Vagina (tissue), 2 donors: ENCODE measurements at places on chromosomes 5 and 9.

DNA sequence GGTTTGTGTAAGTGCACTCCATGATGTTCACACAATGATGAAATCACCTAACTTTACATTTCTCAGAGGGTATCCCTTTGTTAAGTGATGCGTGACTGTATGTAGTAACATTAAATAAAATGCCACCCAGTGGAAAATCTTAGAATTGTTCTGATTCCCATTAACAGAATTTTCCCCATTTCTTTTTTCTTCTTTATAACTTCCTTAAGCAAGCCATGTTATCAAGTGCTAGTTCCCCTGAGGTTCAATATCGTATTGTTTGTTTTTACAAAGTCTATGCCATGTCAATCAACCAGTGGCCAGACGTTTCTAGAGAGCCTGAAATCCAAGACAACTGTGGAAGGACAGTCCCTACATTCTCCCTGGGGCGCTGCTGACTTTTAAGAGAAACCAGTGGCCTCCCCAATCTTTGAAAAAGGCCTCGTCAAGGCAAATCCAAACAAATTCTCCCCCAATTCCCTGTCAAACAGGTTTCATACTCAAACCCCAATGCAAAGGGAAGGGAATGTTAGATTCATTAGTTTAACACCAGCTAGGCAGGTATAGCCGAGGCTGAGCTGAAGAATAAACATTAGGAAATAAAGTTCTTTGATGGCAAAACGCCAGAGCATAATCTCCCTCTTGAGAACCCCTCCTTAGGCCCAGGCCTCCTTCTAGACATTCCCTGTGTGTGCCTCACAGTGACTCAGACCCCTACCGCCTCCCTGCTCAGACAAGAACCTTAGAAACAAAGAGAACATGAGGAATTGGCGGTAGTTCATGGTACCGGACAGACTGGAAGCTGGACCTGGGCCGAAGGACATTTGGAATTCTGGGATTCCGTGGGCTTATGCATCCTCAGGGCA, 198.7 kb downstream of the GNA14 start:
- no peak for DNase-seq

GRCh38 chr5:103744159-103744558, 181.6 kb upstream of the NUDT12 start:
- no peak for DNase-seq

DNA sequence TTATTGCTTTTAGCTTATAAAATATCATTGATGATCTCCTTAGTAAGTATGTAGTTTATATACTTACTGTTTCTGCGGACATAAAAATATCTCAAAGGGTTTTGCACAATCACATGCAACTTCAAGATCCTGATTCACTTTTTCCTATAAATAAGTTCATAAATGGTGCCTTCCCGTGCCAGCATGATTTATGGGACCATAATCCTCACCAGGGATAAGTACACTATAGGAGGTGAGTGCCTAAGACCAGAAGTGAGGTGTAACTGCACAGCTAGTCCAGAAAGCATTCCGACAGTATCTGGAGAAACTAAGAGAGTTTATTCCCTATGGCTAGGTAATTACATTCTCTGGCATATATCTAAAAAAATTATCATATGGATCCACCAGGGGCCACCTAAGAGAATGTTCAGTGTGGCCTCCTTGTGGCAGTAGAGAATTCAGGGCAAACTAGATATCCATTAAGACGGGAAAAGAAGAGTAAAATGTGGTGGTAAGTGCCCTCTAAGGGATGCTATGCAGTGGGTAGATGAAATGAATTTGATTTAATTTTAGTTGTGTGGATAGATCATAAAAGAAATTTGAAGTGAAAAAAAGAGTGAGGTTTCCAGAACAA, 402.5 kb upstream of the SLC24A2 start:
- no peak for DNase-seq

DNA sequence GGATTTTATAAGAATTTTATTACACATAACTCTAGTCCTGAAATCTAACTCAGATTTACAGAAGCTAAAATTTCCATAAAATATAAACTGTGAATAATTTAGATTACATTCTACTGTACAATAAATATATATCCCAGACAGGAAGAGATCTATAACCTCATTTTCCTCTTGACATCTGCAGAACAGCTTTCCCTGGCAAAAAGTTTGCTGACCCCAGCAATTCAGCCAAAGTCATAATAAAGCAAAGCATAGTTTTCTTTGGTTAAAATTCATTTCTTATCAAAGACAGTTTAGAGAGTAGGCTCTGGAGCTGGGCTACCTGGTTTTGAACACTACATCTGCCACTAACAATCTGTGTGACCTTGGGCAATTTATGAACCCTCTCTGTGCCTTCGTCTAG, 372.5 kb downstream of the CAAP1 start:
- DNase-seq = no peak

DNA sequence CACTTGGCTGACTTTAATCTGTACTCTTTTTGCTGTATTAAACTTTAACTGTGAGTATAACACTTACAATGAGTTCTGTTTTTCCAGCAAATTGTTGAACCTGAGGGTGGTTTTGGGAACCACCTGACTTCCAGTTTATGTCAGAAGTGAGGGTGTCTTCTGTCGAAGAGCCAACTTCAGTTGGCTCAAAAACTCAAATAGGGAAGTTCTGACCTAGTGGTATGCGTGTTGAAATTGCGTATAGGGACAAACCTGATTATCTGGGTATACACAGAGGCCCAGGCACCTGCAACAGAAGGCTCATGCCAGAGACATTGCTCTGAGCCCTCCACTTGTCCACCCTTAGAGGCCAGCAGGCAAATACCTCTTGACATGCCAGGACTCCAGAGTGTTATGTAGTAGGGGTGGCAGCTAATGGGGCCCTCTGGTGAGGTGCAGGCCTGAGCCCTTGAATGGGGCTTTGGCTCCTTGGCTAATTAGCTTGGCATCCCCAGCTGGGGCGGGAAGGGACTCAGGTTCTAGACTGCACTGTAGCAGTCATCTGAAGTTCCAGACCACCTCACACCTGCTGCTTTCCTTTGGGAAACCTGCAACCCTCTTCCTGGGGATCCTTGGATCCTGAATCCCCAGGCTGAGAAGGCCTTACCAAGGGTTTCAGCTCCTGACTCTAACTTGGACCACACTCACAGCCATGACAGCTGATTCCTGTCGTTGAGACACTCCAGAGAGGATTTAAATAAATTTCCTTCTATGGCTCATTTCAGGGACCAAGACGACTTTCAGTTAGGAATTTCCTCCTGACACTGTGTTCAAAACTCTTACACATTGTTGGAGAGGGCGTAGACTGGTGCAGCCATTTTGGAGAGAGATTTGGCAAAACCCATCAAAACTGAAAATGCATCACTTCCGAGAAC, 189.6 kb downstream of the HSPA4 start:
- no peak for DNase-seq

DNA sequence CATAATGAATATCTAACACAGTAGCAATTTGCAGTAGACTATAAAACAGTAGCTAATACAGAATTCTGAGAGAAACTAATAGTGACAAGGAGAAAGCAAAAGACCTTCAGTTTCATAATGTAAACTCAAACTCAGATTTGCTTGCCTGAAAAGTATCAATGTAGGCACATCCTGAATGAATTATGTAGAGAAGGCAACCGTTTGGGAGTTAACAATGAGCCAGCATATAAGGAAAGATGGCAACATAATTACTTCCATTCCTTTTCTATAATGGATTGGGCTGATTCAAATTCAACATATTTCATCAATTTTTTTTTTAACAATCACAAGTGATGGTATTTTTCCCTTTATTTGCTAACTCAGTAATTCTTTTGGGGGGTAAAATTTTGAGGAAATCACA, 261.6 kb downstream of the SEMA5A start:
- no peak for DNase-seq

GRCh38 chr9:4290427-4290837, 9.4 kb downstream of the GLIS3 start:
- DNase-seq = no peak

DNA sequence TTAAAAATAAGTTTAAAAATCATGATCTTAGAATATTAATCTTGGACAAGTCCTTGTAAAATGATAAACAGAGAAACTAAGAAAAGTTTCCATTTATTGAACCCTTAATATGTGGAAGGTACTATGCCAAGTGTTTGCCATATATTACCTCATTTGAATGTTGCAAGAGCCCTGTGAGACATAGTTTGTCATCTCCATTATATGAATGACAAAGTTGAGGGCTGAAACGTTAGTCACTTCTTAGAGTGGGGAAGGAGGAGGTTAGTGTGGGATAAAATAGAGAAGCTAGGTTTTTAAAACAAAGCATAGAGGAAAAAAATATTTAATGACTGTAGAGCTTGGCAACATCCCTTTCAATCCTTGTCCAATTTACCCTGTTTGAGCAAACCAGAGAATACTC, 2.0 kb downstream of the TNC start:
- no peak for DNase-seq

- no peak for DNase-seq
Observed at GRCh38 chr5:68381909-68382308, 166.4 kb downstream of the PIK3R1 start.

DNA sequence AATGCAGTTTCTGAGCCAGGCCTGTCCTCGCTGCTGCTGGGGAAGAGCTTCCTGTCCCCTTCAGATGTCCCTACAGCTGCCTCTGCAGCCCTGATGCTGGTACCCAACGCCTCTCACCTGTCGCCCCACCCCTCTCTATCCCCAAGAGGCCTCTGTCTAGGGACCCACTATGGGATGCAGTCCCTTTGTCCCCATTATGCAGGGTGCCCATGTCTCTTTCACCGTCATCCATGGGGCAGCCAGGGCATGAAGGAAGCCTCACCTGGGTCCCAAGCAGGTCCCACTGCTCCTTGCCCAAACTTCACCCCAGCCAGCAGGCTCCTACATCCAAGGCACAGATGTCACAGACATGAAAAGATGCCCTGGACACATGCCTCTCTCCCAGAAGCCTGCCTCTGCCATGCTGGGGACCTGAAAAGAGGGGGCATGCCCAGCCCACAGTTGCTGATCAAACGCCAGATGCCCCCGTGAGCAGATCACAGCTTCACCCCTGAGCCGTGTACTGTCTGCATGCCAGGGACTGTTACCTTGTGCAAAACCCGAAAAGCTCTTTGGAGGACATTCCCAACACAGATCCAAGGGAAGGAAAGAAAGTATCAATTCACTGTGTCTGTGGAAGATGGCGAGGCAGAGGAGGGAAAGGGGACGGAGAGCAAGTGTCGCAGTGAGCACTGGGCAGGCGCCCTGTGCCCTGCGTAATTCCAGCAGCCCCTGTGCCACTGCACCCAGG, 81.0 kb downstream of the ADAMTS2 start:
- DNase-seq = peak; percentile 79

DNA sequence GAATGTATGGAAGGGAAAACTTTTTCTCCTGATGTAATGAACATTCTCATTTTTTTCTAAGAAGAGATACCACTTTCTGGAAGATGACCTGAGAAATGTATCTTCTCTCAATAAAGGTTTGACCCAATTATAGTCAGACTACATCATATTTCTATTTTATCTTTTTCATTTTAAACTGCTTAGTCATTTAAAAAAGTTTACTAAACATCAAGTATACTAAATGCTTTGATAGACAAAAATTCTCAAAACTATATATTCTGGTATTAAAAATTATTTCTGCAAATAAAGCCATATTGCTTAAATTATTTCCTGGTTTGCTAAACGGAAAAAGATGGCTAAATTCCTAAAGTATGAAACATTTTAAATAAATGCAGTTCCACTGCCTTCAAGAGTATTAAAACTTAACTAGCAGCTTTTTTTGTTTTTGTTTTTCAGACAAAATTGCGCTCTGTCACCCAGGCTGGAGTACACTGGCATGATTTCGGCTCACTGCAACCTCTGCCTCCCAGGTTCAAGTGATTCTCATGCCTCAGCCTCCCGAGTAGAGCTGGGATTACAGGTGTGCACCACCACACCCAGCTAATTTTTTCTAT, 37.1 kb downstream of the FBXW11 start:
- no peak for DNase-seq

GRCh38 chr9:134304690-134305089, 21.6 kb upstream of the RXRA start:
- DNase-seq = no peak

GRCh38 chr5:132469380-132470009, 21.1 kb downstream of the IRF1 start:
- no peak for DNase-seq

DNA sequence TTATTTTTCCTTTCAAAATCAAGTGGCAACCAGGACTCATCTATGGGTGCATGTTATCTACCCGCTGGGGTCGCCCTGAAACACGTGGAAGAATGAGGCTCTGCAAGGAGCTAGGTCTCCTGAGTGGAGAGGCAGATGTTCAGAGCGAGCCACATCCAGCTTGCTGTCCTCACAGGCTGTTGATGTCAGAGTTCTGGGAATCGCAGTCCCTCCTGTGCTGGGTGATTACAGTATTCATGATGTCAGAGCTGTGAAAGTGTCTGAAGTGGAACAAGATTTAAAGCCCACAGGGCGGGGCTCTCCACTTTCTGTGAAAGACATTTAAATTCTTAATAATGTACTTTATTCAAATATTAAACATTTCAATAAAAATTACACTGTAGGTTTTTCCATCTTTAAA, 24.4 kb upstream of the LMX1B start:
- DNase-seq = no peak

DNA sequence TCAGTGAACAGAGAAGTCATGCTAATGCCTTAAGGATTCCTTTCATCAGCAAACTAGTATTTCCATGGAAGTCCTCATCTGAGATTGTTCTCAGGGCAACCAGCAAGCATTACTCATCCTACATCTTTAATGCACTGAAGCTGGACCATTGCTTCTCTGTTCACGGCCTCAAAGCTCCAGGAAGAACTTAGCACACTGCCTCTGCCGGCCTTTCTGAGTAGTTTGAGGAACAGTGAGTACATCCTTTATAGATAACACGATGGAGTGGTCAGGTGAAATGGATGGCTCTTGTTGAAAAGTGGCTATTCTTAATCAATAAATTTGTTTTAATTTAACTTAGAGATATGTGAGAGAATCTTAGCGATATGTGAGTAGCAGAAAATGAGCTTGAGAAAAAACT, 35.8 kb downstream of the MEGF10 start:
- DNase-seq = no peak
